Muscle of arm (tissue), 14 donors: ENCODE measurements at places on chromosomes 7 and 10.

- no peak for DNase-seq
These were observed 495.6 kb upstream of the FOXK1 start for GRCh38 chr7:4186513-4186780.

GRCh38 chr7:157482517-157483087, 145.8 kb downstream of the DNAJB6 start:
- DNase-seq = no peak

GRCh38 chr10:12922117-12922900, 79.2 kb downstream of the CCDC3 start:
- no peak for DNase-seq

GRCh38 chr7:95106401-95106800, 199.0 kb downstream of the PPP1R9A start:
- no peak for DNase-seq

DNA sequence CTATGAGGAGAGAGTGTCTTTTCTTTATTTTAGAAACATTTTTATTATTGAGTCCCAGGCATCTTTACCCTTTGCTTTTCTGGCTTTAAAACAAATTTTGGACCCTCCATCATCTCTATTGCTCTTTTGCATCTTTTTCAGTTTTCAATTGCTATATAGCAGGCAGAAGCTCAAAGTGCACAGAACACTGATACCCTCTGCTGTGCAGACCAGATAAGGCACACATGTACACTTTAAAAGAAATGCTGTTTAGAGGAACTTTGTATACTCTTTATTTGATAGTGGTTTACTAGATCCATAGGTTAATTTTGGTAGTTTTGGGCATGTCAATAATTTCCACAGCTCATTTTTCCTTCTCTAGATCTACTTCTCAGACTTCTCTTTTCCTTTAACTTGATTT, 324.2 kb downstream of the SH2D4B start:
- no peak for DNase-seq

DNA sequence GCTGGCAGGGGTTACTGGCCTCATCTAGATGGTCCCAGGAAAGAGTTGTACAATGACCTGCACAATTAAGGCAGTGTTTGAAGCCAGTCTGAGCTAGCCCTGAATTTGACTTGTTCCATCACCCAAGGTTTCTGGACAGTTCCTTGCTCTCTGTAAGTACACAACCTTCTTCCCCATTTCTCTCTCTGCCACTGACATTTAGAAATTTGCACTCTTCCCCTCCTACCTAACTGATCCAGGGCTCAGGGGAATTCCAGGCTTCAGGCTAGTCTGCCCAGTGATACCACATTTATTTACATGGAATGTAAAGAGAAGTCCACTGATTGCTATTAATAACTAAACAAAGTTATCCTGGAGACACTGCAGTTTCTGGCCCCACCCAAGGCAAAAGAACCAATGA, 139.0 kb upstream of the GPR26 start:
- DNase-seq = no peak
